ENCODE measurements at places on chromosomes 6 and 20.

- no peak for DNase-seq
Measured at GRCh38 chr6:431504-431903, 40.0 kb downstream of the IRF4 start.

DNA sequence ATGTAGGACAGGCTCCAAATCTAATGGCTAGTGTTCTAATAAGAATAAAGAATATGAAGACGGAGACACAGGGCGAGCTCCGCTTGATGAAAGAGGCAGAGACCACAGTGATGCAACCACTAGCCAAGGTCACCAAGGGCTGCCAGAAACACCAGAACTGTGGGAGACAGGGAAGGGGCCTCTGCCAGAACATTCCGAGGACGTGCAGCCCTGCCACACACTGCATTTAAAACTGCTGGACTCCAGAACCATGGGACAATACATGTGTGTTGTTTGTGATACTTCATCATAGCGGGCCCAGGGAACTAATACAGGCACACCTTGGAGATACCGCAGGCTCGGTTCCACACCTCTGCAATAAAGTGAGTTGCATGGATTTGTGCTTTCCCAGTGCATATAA lies 2.9 kb upstream of the THBS2 start:
- DNase-seq: no peak

DNA sequence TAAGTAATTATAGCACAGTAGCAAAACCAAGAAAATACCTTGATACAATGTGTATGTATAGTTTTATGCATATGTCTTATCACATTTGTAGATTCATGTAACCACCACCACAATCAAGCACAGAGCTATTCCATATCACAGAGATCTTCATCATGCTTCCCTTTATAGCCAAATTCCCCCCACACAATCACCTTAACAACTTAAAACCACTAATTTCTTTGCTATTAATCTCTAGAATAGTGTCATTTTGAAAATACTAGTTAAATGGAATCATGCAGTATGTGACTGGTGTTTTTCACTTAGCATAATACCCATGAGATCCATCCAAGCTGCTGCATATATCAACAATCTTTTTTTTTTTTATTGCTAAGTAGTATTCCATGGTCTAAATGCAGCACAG lies 8.2 kb downstream of the HLA-DRA start:
- no peak for DNase-seq

DNA sequence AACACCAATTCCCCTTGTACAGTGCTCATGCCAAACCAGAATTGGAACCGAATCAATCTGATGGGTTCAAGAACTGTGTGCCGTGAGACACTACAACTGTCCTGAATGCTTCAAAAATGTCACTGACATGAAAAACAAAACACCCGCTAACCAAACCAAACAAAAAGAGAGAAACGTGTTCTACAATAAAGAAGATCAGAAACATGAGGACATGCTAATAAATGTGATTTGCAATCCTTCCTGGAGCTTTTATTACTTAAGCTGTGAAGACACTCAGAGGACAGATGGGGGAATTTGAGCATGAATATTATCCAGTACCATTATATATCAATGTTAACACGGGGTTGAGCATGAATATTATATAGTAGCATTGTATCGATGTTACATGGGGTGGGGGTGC lies 72.2 kb upstream of the NFATC2 start:
- DNase-seq: no peak

- DNase-seq: no peak
Measured at GRCh38 chr20:38165966-38166702, 1.1 kb upstream of the TGM2 start.

All from naive thymus-derived CD8-positive, alpha-beta T cell (primary cell).